ENCODE measurements at places on chromosomes 7 and 10.

DNA sequence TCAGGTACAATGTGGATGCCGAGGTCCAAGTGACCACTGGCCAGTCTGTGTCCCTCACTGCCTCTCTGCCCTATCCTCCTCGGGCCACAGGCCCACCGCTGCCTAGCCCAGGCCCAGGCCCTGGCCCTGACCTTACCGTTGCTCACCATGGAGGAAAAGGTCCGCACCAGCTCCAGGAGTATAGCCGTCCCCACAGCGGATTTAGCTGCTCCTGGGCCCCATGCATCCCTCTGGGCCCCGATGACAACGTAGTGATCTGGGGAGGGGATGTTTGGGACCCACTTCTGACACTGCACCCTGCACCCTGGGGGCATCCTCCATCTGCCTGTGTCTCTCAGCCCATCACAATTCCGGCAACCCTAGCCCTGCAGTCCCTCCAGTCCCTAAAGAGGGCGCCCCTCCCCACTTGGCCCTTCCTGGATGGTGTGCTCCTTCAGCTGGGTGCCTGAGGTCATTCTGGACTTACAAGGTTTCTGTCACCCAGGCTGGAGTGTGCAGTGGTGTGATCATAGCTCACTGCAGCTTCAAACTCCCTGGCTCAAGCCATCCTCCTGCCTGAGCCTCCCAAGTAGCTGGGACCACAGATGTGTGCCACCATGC lies 12.1 kb downstream of the TFR2 start:
- DNase-seq: no peak

DNA sequence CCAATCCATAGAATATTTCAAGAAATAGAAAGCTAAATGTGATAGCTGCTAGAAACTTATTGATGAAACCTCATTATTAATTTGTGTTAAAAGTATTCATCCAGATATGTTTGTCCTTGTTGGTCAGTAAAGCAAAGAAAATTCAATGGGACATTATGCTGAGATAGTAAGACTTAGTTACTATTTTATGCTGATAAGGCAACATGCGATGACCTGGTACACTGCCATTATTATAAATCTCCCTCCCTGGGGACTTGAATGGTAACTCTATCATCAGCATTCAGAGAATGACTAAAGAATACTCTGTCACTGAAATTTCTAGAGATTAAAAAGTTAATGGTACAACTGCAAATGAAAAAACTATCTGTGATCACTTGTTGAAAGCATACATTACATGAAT lies 54.9 kb downstream of the ARHGAP12 start:
- DNase-seq: no peak

DNA sequence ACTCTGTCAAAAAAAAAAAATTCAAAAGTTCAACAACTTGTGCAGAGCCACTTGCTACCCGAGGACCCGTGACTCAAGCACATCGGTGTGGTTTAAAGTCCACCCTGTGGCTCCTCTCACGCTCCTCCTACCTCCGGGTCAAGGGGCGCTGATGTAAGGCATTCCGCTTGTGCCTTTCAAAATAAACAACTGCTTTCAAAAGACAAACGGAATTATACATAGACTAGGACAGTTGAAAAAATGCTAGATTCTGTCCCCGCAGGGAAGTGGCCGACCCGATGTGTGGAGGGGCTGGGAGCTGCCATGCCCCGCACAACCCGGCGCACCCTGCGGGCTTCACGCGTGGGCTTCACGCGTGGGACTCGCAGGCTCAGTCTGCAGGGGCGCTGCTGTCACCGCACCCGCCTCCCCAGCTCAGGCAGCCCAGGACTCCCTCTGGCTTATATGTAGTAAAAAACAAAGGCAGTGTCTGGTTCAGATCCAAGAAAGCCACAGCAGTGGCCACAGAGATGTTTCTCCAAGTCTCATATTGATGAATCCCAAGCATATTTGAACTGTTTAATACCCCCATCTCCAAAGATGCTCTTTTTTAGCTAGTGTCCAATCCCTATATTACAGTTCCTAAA lies 239.7 kb upstream of the INHBA start:
- peak; percentile 36 for DNase-seq

DNA sequence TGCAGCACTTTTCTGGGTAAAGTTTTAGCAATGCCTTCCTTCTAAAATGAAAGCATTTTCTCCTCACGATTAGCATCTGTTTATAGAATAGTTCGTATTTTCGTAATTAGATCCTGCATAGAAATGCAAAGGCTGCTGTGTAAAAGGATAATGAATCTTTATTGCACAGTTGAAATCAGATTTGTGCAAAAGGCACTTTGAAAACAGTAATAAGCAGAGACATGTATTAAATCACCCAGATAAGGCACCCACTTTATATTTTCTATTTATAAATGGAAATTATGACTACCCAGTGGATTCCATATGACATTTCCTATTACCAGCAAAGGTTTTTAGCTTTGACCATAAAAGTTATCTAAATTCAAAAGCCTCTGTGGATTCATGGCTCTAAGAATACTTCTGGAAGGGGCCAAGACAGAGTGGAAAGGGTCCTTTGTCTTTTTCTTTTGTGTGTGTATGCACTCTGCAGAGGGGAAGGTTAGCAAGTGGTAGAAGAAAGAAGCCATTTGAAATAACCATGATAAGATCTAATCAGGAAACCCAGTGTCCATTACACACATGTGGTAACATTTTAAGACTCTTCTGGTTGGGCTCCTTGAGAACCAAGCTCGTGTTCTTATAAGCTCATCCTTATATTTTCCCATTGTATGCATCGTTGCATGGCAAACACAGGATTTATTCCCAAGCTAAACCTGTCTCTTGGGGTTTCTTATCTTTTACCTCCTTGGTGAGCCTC lies 612.1 kb downstream of the AUTS2 start:
- DNase-seq: no peak

DNA sequence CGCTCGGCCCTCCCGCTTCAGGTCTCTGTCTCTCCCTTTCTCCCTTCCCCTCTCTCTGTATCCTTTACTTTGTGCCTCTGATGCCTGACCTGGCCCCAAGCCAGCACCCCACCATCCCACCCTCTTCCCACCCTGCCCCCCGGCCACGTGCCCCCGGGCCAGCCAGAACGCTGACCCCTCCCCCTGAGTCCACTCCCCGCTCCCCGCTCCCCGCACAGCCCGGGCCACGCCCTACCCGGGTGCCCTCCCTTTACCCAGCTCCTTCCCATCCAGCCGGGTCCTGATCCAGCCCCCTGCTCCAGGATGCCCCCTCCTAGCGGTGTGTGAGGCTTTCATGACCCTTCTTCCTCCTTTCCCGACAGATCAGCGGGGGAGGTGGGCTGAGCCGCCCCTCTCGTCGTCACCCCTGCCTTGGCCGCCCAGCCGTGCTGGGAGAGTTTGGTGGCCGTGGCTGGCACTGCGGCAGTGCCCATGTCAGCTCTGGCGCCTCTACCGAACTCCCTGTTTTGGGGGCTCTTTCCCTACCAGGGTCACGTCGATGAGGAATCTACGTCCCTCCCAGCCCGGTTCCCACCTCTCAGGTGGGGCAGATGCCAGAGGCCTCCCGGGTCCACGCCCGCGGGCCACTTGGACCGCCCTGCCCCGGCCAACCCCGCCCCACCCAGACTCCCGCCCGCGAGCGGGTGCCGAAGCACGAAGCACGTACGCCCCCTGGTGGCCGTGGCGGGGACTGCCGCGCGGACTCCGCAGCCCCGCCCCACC lies 127.4 kb downstream of the UBE2H start:
- peak; percentile 91 for DNase-seq

GRCh38 chr7:149782682-149783345 lies 9.4 kb upstream of the ZNF467 start:
- no peak for DNase-seq

DNA sequence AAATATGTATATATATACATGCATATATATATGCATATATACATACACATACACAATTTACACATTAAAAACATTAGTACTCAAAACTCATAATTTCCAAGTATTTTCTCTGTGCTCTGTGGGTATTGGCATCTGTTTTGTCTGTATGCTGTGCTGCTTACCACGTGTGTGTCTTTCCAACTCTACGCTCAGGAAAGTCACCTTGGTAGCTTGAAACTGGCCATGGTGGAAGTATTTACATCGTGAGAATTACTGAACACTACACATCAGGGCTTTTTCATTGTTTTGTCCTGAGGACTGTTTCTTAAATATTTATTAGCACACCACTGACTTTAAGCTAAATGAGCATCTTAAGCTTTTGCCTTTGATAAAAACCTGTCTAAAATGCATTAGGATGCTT lies 79.6 kb downstream of the CREM start:
- DNase-seq: no peak

DNA sequence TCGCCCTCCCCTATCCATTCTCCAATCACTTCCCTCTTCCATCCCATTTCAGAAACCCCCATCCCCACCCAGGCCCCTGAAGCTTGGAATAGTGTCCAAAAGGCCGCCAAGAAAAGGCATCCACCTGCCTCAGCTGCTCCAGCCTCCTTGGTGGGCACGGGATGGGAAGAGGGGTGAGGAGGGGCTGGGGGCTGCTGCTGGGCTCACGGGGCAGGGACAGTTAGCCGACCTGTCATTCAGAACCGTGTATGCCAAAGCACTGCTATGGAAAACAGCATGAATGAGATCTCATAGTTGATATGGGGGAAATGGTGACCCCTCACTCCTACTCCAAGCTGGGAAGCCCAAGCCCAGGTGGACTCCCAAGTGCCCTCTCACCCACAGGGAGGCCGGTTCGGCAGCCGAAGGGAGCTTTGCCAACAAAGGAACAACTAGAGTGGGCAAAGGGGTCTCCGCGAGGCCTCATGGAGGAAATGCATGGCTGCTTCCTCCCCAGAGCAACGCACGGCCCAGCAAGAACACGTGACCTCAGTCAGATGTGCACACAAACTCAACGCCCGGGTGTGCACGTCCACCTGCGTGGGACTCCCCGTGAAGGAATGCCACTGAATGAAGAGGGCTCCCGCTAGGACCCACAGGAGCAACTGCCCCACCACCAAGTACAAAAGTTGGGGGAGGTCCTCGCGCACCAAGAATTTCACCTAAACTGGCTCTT lies 52.5 kb downstream of the EBF3 start:
- no peak for DNase-seq

Data from right hindlimb (tissue), 1 donor.